ENCODE measurements at places on chromosomes 5 and 9. TPM values are rescaled to one million over a fixed set of nuclear protein-coding genes. Genes with fewer than 3 reads are reported as not detected.

GRCh38 chr5:21791304-21791703, 1061.8 kb downstream of the CDH12 start:
- no peak for DNase-seq

DNA sequence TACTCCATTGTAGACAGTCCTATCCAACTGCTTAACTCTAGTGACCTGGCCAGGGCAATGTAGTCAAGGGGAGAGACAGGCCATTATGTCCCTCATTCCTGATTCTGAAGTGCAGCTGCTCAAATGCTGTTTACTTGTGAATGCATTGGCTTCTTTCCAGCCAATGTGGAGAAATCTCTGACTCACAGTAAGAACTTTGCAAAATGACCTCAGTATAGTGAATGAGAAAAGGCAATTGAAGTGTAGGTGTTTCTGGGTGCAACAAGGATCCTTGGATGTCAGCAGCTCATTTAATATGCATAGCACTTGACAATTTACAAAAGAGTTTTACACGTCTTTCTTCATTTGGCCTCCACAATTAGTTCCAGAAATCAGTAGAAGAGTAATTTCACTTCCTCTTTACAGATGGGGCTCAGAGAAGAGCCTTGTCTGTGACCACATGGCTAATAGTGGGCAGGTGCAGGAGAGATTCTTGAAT, 367.2 kb downstream of the OSTF1 start:
- DNase-seq = no peak

GRCh38 chr5:60346393-60346792, 353.6 kb downstream of the DEPDC1B start:
- DNase-seq = no peak

DNA sequence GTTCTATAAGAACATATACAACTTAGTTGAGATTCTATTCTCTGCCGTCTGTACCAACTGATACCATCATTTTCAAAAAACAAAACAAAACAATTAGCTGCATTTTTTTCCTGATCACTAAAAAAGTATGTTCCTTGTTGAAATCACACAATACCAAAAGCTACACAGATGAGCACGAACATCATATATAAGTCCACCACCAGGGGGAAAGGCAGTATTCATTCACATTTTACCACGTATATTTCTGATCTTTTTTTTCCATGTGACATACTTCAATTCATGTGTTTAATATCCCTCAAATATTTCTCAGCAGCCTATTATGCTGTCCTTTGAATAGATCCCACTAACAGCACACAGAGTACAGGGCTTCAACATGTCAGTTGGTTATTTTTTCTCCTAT, 40.6 kb downstream of the IRX2 start:
- DNase-seq = no peak

DNA sequence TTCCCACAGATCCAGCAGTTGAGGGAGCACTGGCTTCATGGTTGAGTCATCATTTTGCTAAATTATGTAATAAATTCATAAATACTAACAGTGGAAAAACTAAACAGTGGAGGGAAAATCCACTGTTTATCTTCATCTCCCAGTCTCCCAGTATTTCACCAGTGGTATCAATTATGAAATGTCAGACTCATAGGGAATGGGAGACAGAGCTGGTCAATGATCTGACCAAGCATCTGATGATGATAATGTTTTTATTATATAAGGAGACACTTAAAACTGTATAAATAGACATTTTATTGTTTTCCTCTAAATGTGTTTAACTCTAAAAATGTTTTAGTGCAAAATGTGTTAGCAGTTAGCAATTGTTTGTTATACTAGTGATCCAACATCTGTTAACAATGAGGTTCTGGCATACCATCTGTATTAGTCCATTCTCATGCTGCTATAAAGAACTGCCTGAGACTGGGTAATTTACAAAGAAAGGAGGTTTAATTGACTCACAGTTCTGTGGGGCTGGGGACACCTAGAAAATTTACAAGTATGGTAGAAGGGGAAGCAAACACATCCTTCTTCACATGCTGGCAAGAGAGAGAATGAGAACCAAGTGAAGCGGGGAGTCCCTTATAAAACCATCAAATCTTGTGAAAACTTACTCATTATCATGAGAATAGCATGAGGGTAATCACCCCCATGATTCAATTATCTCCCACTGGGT, 11.8 kb upstream of the REEP5 start:
- no peak for DNase-seq

DNA sequence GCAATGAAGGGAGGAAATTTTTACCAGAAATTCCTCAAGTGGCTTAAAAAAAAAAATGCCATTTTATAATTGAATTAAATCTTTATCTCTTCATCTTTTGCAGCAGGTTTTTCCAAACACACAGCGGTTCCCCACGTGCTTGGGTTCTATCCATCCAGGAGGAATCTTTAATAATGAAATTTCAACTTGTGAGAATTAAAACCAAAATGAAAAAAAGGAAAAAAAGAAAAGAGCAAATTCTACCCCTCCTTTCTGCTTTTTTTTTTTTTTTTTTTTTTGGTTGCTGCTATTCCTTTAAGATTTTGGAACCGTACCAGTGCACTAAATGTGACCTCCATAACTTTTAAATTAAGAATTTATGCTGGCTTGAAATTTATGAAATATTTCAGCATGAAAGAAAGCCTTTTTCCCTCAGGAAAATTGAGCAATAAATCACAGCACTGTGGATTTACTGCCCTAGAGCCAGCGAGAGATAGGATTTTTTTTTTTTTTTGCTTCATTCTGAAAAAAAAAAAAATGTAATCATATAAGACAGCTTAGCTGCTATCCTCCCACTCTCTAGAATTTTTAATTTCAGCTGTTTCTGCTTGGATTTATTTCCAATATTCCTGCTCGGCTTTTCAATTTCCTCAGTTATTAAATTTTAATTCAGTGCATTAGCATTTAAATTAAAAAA, 88.5 kb downstream of the ZNF618 start:
- DNase-seq = no peak

- no peak for DNase-seq
Observed at GRCh38 chr9:137484551-137485315, 25.6 kb upstream of the NSMF start.

- DNase-seq = no peak
Observed at GRCh38 chr5:36741128-36741527, 134.7 kb downstream of the SLC1A3 start.

GRCh38 chr9:121187636-121188305, 13.9 kb downstream of the RAB14 start:
- no peak for DNase-seq

Gene MYORG
- total RNA-seq = 1.8 TPM

Gene CATSPER3
- 0.38 TPM for total RNA-seq

Gene ABLIM3
- 0.24 TPM for total RNA-seq

Gene SOHLH1
- total RNA-seq = not detected

Gene ADAMTS6
- 0.61 TPM for total RNA-seq

Measured in activated T-cell treated with anti-CD3 and anti-CD28 coated beads, Interleukin-2, amount 50 U/mL, for 4 hours (primary cell).